ENCODE measurements at places on chromosomes 2 and 18.

GRCh38 chr2:71829008-71829407, 318.7 kb downstream of the CYP26B1 start:
- no peak for DNase-seq

- DNase-seq, result no peak
These were observed 166.3 kb downstream of the GBX2 start for GRCh38 chr2:236001854-236002253.

- no peak for DNase-seq
These were observed 863.7 kb downstream of the MBD2 start for GRCh38 chr18:53360501-53361443.

GRCh38 chr2:181576431-181576830, 80.5 kb downstream of the CERKL start:
- DNase-seq, result no peak

GRCh38 chr2:218732052-218732760, 21.6 kb downstream of the TTLL4 start:
- DNase-seq, result no peak

DNA sequence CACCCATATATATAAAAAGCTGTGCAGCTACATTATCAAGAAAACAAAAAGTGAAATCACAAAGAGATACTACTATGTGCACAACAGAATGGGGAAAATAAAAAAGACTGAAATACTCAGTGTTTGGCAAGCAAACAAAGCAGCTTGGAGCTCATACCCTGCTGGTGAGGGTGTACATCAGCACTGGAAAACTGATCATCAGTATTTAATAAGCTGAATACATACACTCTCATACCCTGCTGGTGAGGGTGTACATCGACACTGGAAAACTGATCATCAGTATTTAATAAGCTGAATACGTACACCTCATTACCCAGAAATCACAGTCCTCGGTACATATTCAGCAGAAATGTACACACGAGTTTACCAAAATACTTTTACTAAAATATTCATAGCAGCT, 220.8 kb downstream of the SPP2 start:
- no peak for DNase-seq

DNA sequence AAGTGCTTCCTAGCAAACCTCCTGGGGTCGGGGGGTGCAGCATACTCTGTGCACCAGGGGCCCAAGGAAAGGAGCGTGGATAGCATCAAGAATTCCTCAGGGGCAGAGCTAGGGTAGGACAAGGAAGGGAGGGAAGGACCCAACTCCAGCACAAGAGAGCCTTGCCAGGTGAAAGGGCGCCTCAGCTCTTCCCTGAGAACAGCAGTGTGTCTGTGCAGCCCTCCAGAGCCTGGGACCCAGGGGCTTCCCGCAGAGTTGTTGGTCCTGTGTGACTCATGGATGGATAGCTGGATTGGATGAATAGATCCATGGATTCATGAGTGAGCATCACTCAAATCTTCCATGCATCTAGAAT, 175.4 kb downstream of the SMAD2 start:
- no peak for DNase-seq

All from RCC 7860 (cell line).